ENCODE measurements at places on chromosomes 5 and 9.

DNA sequence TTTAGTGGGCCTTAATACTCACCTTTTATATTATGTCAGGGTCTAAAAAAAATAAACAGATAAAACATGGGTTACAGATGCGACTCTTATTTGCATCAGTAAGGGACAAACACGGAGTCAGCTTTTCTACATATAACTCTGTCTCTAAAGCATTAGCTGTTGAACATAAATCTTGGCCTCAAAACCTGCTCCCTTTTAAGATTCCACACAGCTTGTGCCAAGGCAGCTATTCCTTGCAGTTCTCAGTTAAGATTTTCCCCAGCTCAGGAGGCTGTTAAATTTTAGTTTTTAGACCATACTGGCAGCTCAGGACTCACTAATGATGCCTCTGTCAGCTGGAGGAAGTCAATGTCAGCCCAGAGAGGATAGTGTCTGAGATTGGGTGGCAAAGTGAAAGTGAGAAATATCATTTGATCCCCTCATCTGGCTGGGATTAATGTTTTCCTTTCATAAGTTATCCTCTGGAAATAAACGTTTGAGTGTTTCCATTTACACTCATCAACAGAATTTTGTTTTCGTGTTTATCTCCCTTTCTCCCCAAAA, 287.5 kb downstream of the ELAVL2 start:
- no peaks in the 10 kb centered on the region for H3K4me1 ChIP-seq
- no peaks in the 10 kb centered on the region for H3K27me3 ChIP-seq
- H3K4me3 ChIP-seq, result no peak overlapping the region
- no peaks in the 10 kb centered on the region for H3K36me3 ChIP-seq
- no peak overlapping the region for H3K27ac ChIP-seq

- H3K4me3 ChIP-seq, result no peak overlapping the region
- H3K27ac ChIP-seq, result no peak overlapping the region
- H3K27me3 ChIP-seq, result no peaks in the 10 kb centered on the region
- no peaks in the 10 kb centered on the region for H3K4me1 ChIP-seq
- no peaks in the 10 kb centered on the region for H3K36me3 ChIP-seq
- DNase-seq, result no peak
Measured at GRCh38 chr9:87455407-87455806, 42.3 kb upstream of the DAPK1 start.

DNA sequence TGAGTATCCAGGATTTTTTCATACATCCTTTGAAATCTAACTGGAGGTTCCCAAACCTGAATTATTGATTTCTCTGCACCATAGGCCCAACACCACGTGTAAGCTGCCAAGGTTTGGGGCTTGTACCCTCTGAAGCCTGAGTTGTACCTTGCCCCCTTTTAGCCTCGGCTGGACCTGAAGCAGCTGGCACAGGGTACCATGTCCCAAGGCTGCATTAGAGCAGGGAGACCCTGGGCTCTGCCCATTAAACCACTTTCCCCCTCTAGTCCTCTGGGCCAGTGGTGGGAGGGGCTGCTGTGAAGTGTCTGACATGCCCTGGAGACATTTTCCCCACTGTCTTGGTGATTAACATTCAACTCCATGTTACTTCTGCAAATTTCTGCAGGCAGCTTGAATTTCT, 532.9 kb upstream of the NUDT12 start:
- H3K27ac ChIP-seq, result no peak overlapping the region
- H3K36me3 ChIP-seq, result no peaks in the 10 kb centered on the region
- no peak overlapping the region for H3K4me3 ChIP-seq
- DNase-seq, result no peak
- no peaks in the 10 kb centered on the region for H3K4me1 ChIP-seq

DNA sequence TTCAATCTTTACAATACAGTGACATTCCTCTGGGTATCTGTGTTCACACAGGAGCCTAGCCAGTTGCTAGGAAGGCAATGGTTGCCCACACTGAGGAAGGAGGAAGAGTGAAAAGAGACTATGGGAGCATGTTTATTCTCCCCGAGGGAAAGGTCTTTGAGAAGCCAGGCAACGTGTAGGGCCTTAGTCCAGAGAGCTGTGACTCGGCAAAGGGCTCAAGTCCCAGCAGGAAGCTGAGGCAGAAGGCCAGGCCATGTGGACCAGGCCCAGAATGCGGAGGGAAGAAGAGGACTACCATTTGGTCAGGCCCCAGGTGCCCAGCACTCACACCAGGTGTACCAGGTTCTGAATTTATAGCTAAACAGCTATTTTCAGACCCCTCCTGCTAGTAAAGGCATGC, 136.6 kb upstream of the DMAC1 start:
- H3K27ac ChIP-seq, result no peak overlapping the region
- H3K4me1 ChIP-seq, result no peaks in the 10 kb centered on the region
- no peak overlapping the region for H3K4me3 ChIP-seq
- H3K27me3 ChIP-seq, result no peaks in the 10 kb centered on the region

DNA sequence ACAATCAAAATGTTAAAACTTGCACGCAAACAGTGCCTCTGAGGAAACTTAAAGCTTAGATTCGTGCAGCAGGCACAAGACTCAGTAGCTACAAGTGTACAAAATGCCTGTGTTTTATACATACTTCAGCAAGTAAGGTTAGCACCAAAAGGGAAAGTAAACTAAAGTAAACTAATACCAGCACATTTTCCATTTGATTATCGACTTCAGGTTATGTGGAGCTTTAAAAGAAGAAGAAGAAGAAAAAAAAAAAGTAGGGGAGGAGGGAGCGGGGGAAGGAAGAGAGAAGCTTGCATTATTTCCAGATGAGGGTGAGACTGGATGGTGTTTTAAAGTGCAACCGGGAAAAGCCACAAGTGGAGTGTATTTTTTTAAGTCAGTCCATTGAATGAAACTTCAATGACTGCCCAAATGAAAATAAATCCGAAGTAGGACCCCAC, 596 bp upstream of the ADAMTS6 start:
- no peaks in the 10 kb centered on the region for H3K4me1 ChIP-seq
- H3K4me3 ChIP-seq, result no peak overlapping the region
- H3K36me3 ChIP-seq, result peaks cover 23% of the 10 kb centered on the region

DNA sequence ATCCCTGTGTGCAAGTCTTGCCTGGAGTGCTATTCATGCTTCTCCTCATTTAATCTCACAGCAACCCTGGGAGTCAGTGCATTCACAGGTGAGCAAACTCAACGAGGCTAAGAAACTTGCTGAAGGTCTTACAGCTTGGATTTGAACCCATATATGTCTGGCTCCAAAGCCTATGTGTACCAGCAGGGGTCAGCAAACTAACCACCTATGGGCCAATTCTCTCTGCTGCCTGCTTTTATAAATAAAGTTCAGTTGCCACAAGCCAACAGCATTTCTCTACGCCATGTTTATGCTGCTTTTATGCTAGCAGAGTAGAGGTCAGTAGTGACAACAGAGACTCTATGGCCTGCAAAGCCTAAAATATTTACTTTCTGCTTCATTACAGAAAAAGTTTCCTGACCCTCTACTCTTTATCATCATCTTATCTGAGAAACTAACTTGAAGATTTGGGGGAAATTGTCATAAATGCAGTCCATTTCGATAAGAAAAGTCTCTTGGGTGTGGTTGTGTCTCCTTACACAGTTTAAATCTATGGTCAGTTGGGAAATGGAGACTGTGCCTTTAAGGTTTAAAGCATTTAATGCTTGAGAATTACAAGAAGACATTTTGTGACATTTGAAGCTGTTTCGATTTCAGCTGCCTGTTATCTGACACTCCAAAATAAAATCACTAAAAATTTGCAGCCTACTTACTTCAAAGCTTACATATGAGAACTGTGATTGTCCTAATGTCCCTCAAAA, 137.7 kb downstream of the PRELID2 start:
- DNase-seq, result peak; percentile 54
- no peak overlapping the region for H3K27ac ChIP-seq
- H3K4me1 ChIP-seq, result no peaks in the 10 kb centered on the region
- no peaks in the 10 kb centered on the region for H3K36me3 ChIP-seq
- H3K27me3 ChIP-seq, result no peaks in the 10 kb centered on the region
- no peak overlapping the region for H3K4me3 ChIP-seq

DNA sequence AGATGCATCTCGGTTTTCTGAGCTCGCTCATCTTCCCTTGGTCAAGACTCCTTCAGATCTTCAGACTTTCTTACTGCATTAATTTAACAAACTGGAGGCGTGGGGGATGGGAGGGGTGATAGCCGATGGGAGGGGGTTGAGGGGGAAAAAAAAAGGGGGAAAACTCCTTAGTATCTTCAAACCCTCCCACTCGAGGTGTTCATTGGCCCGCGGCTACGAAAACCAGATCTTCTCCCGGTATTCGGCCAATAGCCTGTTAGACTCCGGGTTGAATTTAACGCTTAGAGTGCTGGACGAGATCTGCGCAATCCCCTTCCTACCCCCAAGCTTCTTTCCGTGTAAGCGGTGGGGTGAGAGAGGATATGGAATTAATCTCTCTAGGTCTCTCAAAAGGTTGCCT, 689 bp upstream of the GLRA1 start:
- no peaks in the 10 kb centered on the region for H3K4me1 ChIP-seq
- no peaks in the 10 kb centered on the region for H3K36me3 ChIP-seq
- H3K4me3 ChIP-seq, result no peak overlapping the region
